NCI-H1436 treated with DMSO at 0.1 percent for 48 hours (cell line): ENCODE measurements at places on chromosomes 7 and 10.

DNA sequence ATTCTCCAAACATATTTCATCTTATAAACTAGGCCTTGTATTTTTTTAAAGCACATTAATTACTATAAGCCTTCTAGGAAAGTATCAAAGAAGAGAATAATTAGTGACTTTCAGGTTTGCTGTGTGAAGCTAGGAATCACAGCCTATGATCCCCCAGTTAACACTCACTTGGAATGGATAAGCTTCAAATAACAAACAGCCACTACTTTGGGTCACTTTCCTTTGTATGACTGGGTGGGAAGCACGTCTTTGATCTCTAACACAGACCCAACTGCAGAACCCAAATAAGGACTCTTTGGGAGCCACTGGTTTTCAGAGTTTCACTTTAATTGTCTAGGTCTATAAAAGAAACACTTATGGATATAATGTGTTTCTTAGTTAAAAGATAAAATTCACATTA is 769.3 kb downstream of the MAGI2 start:
- no peak for DNase-seq

- DNase-seq = no peak
Observed at GRCh38 chr7:22185559-22185958, 171.4 kb downstream of the RAPGEF5 start.

- no peak for DNase-seq
Observed at GRCh38 chr10:59336632-59337031, 25.7 kb downstream of the FAM13C start.

DNA sequence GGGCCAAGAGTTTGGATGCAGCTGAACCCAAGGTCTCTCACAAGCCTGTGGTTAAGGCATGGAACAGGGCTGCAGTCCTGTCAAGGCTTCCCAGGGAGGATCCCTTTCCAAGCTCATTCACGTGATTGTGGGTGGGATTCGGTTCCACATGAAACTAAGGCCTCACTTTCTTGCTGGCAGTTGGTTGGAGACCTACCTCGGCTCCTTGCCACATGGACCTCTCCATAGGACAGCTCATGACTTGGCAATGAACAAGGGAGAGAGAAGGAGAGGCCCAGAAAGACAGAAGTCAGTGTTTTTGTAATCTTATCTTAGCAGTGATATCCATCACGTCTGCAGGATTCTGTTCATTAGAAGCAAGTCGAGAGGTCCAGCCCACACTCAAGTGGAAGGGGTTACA is 583.8 kb downstream of the LRMDA start:
- DNase-seq = no peak

DNA sequence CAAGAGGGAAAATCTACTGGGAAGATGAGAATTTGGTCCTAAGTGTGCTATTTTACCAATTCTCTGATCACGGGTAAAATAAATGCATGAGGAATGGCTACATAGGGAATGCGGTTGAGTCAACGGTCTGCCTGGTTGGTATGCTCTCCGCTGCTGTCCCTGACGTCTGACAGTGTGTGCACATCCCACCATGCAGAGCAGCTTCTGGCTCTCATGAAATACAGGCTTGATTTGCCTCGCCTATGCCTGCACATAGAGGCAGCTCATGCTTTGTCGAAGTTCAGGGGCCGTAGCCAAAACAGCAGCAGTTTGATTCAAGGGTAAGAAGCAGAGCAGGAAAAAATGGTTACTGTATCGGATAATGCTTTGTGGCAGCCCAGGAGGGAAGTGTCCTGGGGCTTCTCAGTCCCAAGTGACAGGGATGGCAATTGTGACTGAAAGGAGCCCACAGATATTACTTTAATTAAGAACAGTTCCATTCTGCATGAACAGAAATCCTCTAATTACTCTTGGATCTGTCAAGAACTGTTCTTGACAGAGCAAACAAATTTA is 268.4 kb upstream of the SLC26A5 start:
- DNase-seq = no peak

DNA sequence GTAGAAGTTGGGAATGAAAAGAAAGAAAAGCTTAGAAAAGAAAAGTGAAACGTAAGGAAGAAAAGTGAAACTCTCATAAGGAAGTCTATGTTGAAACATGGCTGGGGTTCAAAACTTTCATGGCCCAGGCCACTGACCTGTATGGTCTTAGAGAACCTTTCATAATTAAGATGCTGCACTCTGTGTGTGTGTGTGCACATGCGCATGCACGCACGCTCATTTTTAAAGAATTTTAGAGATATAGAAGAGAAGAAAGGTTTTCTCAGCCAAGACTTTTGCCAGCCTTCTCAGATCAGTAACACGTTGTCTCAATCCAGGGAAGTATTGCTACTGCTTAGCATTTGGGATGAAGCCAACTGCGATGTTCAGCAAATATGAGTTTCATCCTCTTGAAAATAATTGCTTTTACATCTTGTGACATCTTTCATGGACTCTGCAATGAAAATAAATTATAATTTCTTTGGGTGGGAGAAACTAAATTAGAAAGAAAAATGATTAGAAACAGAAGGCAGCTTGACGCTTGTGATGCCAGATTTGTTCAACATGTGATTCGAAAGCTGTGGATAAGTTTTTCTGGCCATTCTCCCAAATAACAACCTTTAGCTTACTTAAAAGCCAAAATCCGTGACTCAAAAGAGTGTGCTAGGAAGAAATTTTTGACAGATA is 16.2 kb upstream of the SLC26A4 start:
- no peak for DNase-seq

GRCh38 chr7:31051598-31052486 is at the start of gene ADCYAP1R1:
Gene ADCYAP1R1 (plus strand): TSS chr7:31052308. CDS start chr7:31063265, 10,957 bp downstream.
- DNase-seq = no peak

DNA sequence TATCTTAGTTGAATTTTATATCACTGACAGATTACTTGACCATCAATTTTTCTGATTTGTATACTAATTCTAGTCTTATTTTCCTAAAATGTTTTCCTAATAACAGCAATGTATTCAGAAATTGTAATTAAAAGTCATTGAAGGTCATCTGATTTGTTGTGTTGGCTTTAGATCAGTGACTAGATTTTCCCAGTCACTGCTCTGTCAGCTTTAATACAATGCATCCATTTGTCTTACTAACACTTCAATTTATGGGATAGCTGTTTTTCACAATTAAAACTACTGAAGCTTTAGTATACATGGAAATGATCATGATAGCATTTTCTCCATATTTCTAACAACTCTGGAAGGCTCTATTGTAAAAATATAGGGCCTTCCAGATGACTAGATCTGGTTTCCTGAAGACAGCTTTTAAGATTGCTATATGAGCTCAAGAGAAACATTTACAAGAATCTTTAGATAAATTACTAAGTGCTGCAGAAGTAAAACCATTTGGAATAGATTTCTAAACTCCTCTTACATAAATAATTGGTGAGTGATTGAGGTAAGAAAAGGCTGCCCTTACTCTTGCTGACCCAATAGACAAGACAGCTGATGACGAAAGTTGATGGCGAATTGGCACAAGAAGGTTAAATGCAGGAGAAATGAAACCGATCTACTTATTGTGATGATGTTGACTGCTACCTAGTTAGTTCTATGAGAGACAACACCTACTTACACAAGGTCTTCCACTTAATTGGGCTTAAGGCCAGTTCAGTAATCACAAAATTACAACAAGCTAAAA is 74.1 kb downstream of the LRRTM3 start:
- no peak for DNase-seq

DNA sequence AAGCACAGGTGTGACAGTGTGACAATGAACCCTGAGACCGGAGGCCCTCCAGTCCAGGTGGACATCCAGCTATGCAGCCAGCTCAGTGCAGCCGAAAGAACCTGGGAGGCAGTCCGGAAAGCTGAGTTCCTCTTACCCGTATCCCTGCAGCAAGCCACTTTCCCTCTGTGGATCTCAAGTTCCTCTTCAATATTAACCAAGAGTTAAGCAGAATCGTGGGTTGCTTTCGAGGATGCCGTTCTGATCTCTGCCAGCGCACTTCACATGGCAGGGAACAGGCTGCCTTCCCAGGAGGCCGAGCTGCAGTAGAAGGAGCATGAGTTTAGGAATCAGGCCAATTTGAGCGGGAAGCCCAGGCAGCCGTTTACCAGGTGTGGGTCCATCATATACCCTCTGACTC is 591.6 kb downstream of the SDK1 start:
- no peak for DNase-seq

GRCh38 chr7:27774717-27775328 is 34.9 kb downstream of the TAX1BP1 start:
- no peak for DNase-seq

DNA sequence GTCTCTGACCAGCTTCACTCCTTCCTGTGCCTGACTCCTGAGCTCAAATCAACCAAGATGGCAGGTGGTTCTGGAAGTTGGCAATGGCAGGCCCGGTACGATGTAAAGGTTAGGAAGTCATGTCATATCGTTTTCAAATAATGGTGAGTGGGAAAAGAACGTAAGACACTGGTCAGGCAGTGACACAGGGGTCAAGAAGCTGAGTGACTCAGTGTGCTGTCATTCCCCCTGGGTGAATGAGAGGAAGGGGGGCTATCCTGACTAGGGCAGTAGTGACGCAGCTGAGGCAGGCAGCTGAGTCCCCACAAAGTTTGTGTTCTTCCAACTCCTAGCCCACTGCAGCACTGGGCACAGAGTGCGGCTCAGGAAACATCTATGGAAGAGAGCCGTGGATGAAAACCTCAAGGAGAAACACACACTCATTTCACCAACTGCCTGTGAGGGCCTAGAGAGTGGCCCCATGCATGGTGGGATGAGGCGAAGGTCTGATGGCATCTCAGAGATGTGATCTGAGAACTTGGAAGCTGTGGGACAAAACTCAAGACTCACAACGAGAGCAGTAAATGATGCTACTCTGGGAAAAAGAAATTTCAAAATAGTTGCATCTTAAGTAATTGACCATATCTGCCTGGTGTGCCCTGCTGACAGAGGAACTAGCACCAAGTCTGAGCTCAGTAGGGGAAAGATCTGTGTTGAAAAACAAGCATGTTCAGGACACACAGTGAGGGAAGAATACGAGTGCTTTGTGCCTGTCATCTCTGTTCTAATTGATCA is 23.2 kb downstream of the CREB3L2 start:
- DNase-seq = no peak

DNA sequence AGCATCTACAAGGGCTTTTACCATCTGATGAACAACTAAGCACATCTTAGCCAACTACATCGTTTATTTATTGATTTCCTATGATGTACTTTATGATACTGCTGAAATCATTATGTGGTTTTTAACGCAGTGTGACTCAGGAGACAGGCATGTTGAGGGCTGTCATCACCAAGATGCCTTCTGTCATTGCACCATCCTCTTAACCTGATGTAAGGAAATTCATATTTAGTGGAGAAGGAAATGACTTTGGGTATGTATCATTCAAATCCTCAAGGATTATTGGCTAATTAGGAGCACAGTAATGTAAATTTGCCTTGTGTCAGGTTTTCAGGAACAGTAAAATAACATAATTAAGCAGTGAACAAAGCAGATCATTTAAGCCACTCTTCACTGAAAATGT is 138.5 kb upstream of the MGMT start:
- DNase-seq = no peak

- no peak for DNase-seq
Observed at GRCh38 chr7:88664630-88665233, 94.8 kb upstream of the ZNF804B start.

DNA sequence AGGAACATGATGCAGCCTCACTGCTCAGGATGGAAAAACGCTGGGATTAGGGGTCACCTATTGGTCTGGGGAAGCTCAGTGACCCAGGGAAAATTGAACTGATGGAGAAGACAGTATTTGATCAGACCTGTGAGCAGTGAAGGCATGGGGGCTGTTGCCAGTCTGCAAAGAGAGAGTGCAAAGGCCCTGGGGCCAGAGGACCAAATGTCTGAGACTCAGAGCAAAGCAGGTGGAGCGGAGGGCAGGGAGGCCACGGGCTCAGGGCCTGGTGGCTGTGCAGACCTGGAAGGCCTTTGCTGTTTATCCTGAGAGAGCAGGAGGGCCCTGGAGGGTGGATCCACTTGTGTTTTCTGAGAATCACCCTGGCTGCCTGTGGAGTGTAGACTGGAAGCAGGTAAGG is 67.1 kb downstream of the INPP5A start:
- DNase-seq = no peak

DNA sequence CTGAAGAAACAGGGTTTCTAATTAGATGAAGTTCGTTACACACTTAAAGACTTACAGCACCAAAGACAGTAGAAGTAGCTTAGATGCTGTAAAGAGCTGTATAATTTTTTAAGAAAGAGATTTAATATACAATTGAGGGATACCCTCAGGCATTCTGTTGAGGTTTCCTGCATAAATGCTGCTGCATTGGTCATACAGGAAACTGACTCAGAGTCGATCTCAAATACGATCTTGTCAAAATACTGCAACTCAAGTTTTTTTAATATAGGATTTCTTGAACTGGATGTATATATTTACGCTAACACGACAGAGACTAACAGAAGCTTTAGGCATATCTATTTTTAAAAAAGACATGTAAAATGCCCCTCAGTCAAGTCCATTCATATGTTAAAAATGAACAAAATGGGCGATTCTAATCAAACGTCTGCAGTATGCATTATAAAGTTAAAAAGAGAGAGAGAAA is 2.4 kb upstream of the ARID5B start:
- DNase-seq = no peak

- no peak for DNase-seq
Observed at GRCh38 chr7:102873470-102874165, 39.2 kb upstream of the LRRC17 start.

GRCh38 chr10:88423732-88424131 is 159.4 kb downstream of the RNLS start:
- DNase-seq = no peak

GRCh38 chr7:141097430-141097829 is 23.6 kb downstream of the TMEM178B start:
- no peak for DNase-seq

DNA sequence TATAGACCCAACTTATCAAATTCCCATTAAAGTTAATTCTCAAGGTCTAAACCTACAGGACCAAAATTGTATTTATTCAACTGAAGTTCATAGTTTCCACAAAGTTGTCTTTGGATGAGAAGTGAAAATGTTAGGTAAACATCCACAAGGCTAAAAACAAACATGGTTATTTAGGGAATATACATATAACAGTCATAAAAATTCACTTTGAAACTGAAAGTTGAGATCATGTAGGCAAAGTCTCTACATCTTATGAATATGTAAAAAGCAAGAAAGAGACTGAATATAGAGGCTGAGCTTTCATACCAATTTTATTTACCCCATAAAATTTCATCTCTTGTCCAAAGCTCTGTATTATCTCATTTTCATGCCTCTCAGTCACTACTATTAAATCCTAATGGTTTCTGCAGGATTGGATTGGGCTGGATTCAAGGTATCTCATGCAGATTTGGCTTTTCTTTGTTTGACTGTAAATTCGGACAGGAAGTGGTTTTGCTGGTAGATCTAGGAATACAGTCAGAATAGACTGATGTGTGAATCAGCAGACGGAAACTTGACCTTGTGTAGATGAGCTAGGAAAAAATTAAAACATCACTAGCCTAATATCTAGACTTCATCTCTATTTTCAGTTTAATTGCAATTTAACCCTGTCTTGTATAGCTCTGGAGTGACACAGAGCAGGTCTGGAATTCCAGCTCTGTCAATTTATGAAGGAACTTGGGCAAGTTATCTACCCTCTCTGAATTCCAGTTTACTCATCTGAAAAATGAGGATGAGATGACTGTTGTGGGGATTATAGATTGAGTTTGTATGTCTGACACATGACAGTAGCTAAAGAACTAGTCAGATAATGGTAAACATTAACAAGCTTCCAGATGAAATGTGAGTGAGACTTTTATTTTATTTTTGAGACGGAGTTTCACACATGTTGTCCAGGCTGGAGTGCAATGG is 27.3 kb upstream of the SKAP2 start:
- no peak for DNase-seq

GRCh38 chr10:74275755-74276290 is 124.8 kb downstream of the ADK start:
- no peak for DNase-seq

- no peak for DNase-seq
Observed at GRCh38 chr7:92973974-92974373, 137.6 kb upstream of the CDK6 start.
